ENCODE measurements at places on chromosomes 1 and 21. TPM values are rescaled to one million over a fixed set of nuclear protein-coding genes. Genes with fewer than 3 reads are reported as not detected.

GRCh38 chr1:59026472-59026948 is 242.7 kb upstream of the JUN start:
- no peak for DNase-seq

DNA sequence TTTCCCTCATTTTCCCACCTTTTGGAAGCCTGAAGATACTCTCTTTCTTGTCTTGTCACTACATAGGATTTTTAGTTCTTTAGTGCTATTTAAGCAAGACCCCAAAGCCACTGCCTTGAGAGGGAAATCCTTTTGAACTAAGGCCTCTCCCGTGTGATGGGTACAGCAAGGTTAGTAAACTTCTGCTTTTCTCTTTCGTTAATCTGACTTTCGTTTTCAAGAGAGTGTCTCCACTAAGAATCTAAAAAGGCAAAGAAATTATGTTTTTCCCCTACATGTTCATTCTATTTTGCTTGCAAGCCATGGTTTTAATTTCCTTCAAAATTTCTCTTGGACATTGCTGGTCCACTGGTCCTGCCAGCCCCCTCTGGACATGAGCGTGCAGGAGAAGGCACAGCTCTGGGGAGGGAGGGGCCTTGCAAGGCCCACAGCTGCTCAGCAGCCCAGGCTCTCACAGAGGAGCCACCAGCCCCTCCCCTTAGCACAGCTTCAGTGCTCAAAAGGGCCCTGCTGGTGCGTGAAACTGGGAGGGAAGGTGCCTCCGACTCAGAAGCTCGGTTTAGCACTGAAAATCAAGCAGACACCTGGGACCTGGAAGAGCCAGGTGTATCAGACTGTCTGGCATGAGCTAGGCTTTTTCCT is 210.9 kb upstream of the GALNT2 start:
- no peak for DNase-seq

GRCh38 chr1:37725851-37726613 is 33.7 kb downstream of the CDCA8 start:
- peak; percentile 7 for DNase-seq

GRCh38 chr1:113765306-113766230 is 6.3 kb upstream of the PHTF1 start:
- no peak for DNase-seq

SPATA45 gene
- total RNA-seq = not detected

DNA sequence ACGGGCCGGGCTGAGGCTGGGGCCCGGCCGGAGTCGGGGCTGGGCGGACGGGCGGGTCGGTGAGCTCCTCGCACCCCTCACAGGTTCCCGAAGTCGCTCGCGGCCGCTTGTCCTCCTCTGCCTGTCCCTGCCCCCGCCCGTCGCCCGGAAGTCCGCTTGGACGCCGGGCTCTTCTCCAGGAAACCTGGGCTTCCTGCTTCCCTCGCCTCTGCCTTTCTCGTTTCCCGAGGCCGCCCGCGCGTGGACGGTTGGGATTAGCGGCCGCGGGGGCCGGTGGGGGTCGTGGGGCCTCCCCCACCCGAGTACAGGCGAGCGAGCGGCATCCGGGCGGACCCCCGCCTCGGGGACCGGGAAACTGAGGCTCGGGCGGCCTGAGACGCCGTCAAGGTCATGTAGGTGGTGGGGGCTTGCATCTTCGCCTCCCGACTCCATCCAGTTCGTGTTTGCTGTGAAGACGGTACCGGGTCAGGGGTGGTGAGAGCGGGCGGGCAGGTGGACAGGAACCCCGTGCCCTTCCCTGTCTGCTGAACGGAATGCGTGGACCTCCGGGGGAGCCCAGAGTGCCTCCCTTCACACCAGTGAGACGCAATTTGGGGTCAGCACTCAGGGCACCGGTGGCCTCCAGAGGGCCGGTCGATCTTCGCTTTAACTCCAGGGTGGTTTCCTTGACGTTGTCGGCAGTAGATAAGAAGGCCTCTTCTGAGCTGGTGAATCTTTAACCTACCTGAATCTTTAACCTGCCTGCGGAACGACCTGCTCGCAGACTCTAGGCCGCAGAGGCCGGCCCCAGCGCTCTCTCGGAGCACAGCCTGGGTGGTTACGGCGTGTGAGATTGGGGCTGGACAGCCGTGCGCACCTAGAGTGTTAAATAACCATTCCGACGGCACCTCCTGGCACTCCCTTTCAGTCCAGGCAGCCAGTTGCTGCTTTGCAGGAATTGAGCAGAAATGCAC is 686 bp downstream of the ARF1 start:
- DNase-seq = peak; percentile 62

Data from umbilical cord (tissue), 2 donors.